Brain microvascular endothelial cell (primary cell): ENCODE measurements at places on chromosomes 3 and 15.
A peak's percentile ranks its signal among the peaks of the same experiment; 100 is the strongest.

DNA sequence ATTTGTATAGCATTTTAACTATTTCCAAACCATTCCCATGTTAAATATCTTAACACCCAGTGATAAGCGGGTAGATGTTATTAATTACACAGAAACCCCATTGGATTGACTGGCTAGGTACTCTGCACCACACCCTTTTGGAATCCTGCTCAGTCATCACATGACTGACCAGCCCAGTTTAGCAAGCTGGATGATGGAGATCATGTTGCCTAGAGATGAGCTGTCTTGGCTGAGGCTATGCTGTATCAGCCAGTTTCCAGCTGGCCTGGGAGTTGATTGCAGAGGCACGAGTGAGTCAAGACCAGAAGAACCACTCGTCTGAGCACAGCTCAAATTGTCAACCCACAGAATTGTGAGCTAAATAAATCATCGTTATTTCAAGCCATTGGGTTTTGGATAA lies 124.6 kb downstream of the ZNF621 start:
- no peak for DNase-seq

DNA sequence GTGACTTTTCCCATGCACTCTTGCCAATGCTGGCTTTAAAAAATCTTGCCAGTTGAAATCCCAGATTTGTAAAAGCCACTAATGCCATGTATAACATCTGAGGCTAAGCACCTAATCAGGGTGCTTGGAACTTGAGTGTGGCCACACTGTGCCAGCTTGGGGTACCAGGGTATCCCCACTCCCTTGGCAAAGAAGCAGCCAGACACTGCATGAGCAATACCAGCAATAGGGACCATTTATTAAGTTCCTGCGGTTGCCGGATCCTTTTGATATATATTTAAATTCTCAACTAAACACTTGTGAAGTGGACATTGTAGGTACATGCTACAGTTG lies 2.2 kb upstream of the RHCG start:
- DNase-seq, result no peak

- DNase-seq, result peak; percentile 65
Observed at GRCh38 chr15:63466378-63467192, 37.8 kb upstream of the USP3 start.

- DNase-seq, result no peak
Observed at GRCh38 chr3:129623447-129624118, 17.1 kb upstream of the PLXND1 start.
